Inflammatory macrophage (primary cell): ENCODE measurements at places on chromosomes 6 and 20.

- DNase-seq, result no peak
Observed at GRCh38 chr6:44332585-44332984, 9.9 kb upstream of the SPATS1 start.

GRCh38 chr6:15630202-15630601, 32.6 kb downstream of the DTNBP1 start:
- DNase-seq, result no peak

DNA sequence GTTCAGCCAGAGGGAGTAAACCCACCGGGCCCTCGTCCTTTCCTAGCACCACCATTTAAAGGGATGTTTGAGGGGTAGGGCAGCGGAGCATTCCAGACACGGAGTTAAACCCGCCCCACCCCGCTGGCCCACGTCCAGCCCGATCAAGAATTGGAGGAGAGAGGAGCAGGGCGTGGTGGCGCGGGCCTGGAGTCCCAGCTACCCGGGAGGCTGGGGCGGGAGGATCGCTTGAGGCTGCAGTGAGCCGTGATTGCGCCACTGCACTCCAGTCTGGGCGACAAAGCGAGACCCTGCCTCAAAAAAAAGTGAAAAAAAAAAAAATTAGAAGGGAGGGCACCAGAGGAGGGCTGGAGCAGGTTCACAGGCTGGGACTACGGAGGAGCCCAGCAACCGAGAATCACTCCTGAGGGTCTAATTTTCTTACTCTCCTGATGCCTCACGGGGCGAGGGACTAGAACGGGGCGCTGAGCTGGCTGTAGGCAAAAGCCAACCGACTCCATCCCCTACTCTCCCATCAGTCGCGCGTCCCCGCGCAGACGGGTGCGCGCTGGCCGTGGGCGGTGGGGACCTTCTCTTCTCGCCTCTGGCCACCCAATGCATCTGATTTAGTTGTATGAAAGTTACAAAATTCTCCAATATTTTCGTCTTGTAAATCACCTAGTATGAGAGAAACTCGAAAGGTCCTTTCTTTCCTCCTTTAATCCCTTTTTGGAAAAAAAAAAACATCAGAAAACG, 6.1 kb upstream of the HSPA1B start:
- DNase-seq, result peak; percentile 74

DNA sequence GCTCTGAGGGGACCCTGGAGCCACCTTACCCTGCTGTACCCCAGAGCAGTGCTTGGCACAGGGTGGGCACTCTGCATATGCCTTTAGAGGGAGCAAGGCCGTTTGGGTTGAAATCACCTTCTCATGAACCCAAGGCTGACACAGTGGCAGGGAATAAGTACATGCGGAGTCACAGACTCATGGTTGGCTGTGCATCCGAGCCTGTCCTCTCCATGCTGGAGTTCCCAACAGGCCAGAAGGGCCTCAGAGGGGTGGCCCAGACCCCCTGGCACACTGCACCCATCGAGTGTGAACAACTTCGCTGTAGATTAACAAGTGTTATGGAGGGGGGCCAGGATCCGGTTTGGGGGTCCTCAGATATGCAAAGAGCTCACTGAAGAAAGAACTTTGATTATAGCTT, 21.0 kb upstream of the IRF4 start:
- DNase-seq, result no peak

DNA sequence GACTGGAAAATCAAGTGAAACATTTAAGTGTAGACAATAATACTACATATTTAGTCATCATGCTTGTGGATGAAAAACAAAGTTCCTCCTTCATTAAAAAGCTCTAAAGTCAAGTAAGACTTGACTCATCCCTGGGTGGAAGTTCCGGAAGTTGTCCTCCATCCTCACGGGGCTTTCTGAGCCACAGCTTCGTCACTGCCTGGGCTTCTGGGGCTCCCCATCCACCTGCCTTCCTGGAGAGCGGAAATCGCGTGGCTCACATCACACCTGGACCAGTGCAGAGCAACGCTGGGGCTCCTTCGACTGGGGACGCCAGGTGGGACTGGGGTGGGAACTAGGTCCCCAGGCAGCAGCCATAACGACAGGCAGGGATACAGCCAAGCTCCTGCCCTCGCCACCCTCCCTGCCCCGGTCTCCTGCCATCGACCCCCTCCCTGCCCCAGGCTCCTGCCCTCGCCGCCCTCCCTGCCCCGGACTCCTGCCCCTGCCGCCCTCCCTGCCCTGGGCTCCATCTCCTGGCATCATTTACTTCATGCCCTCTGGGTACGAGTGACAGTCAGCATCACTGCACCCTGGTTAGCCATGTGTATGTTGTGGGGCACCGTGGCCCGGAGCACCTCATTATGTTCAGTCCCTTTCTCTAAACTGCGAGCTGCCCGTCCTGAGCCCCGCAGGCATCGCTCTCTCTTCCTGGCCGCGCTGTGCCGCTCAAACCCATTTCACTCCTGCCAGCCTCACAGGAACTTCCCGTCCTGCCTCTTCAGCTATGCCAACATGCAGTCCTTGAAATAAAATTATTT, 12.9 kb downstream of the THBS2 start:
- DNase-seq, result no peak

GRCh38 chr6:108502832-108503231, 57.9 kb upstream of the FOXO3 start:
- DNase-seq, result no peak

DNA sequence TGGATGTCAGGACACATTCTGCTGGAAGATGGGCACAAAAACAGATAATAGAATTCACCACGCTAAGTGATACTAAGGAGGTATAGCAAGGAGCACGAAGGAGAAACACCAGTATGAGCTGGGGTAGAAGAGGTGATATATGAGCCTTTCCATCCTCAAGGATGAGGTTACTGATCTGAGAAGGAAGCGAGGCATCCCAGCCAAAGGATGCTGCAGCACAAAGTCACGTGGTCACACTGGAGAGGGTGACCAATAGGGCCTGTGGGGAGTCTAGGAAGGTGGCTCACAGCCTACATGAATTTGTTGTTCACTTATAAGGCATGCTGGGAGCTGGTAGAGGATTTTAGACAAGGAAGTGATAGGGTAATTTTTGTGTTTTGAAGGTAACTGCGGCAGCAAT, 1.4 kb downstream of the GINS1 start:
- no peak for DNase-seq

GRCh38 chr6:121965739-121966138, 433.7 kb upstream of the HSF2 start:
- no peak for DNase-seq

DNA sequence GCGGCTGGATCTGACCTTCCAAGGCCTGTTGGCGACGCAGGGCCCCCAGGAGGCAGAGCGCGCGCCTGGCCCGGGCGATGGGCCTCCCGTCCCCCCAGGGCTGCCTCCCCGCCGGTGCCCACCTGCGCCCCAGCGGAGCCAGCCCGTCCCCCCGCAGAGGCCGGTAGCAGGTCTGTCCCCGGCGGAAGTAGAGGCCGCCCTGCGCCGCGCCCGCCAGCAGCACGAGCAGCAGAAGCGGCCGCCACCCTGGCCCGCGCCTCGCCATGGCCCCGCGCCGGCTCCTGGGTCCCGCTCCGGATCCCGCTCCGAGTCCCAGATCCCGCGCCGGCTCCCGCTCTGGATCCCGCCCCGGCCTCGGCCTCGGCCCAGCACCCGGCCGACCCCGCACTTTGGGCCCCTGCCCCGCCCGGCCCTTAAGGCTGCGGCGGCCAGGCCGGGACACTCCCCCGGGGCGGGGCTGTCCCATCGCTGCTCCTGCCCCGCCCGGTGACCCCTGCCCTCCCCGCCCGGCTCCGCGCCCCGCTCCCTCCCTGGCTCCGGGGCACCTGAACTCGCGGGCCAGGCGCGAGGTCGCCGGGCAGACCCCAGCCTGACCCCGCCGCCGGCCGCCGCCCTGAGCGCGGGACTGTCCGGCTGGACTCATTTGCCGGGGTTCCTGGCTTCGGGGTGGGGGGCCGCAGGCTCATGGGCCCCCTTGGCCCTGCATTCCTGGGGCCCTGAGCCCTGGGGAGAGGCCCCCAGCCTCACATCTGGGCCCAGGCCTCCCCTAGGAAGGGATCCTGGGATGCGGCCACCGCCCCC, at the start of gene CTSZ:
TSS of gene CTSZ (minus strand) at position 391 of the 801 bp plus-strand sequence. CDS start at position 265, 126 bp downstream.
- peak; percentile 83 for DNase-seq

DNA sequence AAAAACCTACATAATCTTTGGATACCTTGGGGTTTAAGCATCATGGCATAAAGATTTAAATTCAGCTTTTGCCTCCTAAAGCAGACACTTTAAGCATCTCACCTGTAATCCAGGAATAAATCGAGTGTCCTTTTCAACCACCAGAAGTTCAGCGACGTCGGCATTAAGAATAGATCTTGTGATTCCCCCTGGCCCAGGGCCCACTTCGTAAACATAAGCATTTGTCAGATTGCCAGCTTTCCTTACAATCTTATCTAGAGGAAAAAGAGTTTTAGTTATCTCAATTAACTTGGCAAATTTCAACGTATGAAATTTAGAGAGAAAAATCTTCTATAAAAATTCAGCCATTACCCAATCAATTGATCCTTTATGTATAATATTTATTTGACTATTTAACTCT, 3.2 kb downstream of the TFB1M start:
- no peak for DNase-seq

GRCh38 chr6:128389820-128390534, 130.4 kb downstream of the PTPRK start:
- no peak for DNase-seq

DNA sequence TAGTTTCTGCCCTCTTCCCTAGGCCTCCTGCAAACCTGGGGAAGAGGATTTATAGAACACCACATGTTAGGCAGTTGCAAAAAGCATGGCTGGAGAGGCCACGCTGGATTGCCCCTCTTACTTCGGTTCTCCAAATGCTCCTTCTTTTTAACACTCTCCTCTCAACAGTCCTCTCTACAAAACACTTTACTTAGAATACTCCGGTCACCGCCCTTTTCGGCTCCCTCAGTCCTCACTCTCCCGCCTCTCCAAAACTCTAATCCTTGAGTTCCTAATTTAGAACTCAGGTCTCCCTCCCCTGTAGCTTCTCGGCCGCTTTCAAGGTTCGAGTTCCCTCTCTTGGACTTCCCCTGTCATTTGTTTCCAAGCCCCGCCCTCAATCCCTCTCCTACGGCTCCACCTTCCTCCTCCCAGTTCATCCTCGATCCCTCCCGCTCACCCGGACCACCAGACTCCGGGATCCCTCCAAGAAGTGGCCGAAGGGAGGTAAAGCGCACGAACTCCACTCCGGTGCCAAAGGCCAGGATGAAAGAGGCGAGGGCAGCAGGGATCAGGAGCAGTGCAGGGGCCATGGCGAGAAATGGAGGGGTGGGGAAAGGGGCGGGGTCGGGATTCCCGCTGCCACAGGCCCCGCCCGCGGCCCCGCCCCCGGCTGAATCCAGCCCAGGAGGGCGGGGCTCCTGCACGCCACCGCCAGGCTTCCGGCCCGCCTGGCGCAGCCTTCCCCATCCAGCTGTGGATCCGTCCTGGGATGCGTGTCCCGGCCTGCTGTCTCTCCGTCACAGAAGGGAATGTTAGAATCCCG, at the start of gene NRM:
TSS of gene NRM (minus strand) at position 582 of the 805 bp plus-strand sequence. CDS start at position 572, 10 bp downstream.
- DNase-seq, result peak; percentile 78

DNA sequence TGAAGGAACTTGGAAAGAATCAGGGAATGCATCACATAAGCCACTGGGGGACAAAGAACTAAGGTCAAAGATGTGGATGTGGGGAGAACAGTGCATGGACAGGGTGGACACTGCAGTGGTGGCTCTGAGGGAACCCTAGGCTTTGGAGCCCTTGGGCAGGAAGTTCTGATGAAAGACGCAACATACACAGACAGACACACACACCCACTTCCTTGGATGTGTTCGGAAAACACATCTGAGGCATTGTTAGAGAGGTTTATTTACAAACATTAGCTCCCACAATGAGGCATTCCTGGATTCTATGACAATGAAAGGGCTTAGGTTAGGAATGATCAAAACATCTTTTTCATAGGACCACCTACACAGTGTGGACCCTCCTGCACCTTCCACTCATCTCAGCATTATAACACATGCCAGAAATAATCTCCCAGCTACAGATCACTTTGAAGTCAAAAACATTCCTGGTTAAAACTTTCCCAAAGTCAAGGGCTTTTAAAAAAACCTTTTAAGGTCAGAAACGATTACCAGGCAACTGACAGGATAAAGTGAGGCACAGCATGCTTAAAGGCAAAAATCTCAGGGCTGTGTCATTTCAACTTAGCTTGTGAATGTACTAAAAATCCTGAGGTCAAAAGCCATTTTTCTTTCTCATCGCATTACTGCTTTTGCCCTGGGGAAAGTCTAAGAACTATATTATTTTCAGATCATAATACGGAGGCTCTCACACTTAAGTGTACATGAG, 6.4 kb upstream of the METTL24 start:
- DNase-seq, result no peak

GRCh38 chr6:82924799-82925535, 140.7 kb downstream of the UBE3D start:
- no peak for DNase-seq

DNA sequence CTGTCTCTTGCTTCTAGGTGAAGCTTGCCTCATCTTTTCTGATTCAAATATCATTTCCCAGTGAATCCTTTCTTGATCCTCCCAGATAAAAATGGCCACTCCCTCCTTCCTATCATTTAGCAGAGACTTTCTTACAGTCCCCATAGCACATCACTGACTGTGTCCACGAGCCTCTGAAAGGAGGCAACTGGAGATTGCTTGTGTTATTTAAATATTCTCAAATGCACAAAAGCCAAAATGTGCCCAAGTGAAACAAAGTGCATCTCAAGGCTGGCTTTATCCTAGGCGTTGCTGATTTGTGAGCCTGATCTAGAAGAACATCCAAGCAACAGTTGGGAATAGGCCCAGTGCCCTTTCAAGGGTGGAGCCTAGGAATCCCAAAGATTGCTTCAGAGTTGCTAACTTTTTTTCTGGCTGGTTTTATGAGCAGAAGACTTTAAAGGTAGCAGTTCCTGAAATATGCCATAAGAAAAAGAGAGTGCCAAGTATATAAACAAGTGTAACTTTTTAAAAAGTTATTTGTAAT, 393.6 kb downstream of the CD83 start:
- DNase-seq, result no peak

DNA sequence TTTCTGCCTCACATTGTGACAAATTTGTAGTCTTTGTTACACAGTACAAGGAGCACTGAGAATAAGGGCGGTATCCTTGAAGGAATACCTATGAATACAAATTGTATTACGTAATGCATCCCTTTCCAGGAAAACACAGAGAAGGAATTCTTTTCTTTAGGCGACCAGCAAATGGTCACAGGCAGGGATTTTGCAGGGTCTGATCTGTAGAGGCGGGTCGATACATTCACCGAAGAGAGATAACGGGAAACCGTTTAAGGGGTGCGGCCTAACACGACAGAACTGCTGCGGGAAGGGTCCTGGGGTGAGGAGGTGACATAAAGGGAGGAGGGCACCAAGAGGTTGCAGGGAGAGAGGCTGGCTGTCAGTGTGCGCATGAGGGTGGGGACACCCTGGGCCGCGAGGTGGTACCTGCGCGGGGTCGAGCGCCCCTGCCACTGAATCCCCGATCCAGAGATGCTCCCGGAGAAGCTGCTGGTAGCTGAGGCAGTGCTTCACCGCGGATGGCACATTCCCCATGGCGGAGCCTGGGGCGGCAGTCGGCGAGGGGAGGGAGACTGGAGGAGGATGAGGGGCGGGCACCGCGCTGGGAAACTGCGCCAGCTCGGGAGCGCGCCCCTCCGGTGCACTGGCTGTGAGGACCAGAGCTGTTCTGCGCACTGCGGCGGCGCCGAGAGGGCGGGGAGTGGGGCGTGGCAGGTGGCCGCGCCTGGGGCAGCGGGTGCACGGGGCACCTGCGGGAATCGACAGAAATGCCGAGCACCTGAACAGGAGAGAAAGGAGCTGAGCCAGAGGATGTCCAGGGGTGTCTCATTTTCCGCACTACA, at the start of gene HMGCLL1:
TSS of gene HMGCLL1 (minus strand) at position 656 of the 827 bp plus-strand sequence. CDS start at position 519, 137 bp downstream.
- DNase-seq, result no peak

GRCh38 chr6:121503589-121503991, 68.1 kb downstream of the GJA1 start:
- no peak for DNase-seq
